ENCODE measurements at places on chromosomes 13 and 19.
A peak's percentile ranks its signal among the peaks of the same experiment; 100 is the strongest.

DNA sequence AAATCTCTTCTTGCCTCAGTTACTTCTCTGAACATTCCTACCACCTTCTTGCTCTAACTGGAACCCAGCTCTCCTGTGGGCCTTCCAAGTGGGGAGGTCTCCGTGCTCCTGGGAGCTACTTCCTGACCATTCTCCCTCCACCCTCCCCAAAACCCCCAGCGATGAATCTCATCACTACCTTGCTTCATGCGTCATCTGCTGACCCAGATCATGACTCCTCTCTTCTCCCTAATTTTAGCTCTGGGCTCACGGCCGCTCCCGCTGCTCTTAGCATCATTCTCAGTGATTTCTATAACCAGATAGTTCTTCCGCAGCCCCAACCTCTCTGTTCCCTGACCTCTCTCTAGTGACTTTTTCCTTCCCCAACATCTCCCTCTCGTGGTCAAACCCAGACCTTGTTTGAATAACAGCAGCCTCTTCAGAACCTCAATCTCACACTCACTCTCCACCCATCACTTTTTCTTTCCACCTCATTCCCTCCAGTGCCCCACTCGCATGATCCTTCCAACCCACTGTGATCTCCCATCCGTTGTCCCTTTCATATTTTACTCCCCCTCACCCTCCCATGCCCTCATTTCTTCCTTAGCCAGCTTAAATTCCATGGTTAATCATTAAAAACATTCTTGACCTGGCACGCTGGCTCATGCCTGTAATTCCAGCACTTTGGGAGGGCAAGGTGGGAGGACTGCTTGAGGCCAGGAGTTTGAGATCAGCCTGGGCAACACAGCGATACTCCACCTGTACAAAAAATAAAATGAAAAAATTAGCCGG, 21.8 kb downstream of the MRPS12 start:
- peak; percentile 64 for DNase-seq

- DNase-seq = no peak
Observed at GRCh38 chr19:38020311-38020710, 113.3 kb downstream of the SIPA1L3 start.

DNA sequence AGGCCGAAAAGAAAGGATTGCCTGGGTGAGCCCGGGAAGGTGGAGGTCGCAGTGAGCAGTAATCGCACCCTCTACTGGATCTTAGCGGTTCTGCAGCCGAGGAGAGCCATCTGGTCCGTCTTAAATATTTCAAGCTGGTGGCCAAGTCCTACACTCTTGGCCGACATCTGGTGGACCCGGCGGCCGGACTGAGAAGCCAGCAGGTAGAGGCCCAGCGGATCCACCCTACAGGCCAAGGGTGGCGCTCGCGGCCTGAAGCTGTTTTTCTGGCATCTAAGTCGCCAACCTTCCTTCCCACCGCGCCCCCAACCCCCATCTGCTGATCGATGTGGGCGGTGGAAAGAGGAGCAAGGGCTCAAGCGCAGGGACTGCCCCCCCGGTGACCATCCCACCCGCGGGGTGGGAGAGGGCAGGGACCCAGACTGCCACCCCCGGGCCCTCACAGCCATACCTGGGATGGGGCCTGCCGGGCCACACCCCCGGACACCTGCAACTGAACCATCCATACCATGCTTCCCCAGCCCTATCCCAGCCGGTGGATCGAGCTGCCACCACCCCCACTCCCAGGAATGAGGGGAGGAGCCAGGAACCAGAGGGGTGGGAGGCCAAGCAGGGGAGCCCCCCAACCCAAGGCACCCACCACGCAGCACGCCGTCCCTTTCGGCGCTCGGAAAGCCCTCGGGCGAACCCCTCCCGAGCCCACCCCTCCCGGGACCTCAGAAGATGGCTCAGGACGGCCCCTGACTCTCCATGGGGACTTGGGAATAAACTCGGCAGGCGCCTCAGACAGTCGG, 46.3 kb upstream of the ZNF730 start:
- no peak for DNase-seq

GRCh38 chr19:34432797-34433196, 4.6 kb downstream of the UBA2 start:
- DNase-seq = no peak

DNA sequence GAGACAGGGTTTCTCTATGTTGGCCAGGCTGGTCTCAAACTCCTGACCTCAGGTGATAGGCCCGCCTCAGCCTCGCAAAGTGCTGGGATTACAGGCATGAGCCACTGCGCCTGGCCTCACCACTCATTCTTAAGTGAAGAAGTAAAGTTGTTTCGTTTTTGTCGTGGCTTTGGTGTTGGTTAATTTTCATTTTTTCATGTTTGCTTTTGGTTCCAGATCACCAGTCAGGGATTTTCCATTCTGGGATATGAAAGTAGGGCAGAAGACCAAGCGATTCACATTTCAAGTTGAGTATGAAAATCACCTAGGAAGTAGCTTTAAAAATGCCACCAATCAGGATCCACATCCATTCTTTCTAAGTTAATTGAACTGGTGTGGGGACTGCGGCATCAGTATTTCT, 289.9 kb downstream of the DIAPH3 start:
- no peak for DNase-seq
